Transverse colon (tissue), 4 donors: ENCODE measurements at places on chromosomes 3 and 15. TPM values are rescaled to one million over a fixed set of nuclear protein-coding genes. Genes with fewer than 3 reads are reported as not detected.
A peak's percentile ranks its signal among the peaks of the same experiment; 100 is the strongest.

Gene GPR149
- not detected for total RNA-seq

Gene FILIP1L
- total RNA-seq = 38.2 TPM

DNA sequence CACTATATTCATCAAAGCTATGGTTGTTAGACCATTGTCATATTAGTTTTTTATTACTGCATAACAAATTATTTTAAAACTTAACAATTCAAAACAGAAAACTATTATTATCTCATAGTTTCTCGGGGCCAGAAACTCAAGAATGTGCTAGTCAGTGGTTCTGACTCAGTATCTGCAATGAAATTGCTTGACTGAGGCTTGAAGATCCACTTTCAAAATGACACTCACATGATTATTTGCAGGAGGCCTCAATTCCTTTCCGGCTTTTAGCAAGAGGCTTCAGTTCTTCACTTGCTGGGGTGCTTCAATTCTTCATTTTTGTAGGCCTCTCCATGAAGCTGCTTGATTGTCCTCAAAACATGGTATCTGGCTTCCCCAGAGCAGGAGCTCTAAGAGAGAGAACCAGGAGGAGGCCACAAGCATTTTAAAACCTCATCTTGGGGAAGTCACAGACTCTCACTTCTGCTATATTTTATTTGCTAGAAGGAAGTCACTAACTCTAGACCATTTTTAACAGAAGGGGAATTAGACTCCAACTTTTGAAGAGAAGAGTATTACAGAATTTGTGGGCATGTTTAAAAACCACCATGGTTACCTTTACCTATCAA lies 383.7 kb downstream of the MFSD1 start:
- no peaks in the 10 kb centered on the region for H3K4me1 ChIP-seq
- H3K27me3 ChIP-seq = no peaks in the 10 kb centered on the region
- H3K36me3 ChIP-seq = no peaks in the 10 kb centered on the region
- DNase-seq = no peak
- H3K27ac ChIP-seq = no peak overlapping the region
- no peak overlapping the region for H3K4me3 ChIP-seq

DNA sequence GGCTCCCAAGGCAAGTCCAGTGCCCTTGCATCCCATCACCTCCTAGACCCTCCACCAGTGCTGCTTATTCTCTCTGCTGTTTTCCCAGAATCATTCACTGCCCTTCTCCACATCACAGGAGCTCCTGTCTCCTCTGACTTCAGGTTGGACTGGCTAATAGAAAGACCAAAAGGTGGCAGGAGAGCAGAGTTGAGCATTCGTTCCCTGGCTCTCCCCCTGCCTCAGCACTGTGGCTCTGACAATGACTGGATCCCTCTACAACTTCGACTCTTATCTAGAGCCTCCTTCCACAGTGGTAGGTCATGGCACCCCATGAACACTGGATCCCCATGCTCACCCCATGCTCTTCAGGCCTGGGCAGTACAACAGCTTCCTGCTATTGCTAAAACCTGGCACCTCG lies 243.6 kb downstream of the LRRN1 start:
- no peaks in the 10 kb centered on the region for H3K4me1 ChIP-seq
- no peak for DNase-seq
- H3K27ac ChIP-seq = no peak overlapping the region

DNA sequence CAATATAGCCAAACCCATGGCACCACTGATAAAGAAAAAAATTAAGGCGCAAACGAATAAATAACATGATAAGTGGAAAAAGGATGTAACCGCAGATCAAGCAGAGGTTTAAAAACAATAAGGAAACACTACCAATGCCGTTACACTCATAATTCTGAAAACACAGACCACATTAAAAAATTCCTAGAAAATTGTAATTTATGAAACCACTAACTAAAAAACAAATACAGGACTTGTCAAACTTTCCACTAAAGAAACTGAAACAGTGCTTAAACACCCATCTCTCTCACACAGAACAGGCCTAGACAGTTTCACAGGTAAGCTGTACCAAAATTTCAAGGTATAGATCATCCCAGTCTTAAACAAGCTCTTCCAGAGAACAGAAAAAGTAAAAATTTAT lies 28.4 kb downstream of the PCSK6 start:
- H3K27me3 ChIP-seq = no peaks in the 10 kb centered on the region
- H3K4me1 ChIP-seq = peaks cover 5% of the 10 kb centered on the region
- H3K27ac ChIP-seq = no peak overlapping the region
- no peak for DNase-seq

DNA sequence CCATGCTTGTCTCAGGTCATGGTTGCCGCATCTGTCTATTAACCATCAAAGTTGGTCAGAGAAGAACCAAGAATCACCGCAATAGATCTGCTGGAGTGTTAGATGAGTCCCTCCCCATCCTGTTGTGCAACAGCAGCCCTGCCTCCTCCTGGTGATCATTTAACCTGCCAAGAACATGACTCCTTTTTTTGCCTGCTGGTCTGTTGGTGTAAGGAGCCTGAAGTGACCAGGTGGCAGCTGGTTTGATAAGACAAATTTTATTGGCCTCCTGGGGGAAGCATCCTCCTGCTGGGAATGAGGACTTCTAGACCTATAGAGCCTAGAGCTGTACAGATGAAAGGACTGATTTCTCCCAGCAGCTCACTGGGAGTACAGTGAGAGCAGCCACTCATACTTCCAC lies 43.5 kb upstream of the RAF1 start:
- DNase-seq = no peak
- H3K4me3 ChIP-seq = no peak overlapping the region
- no peaks in the 10 kb centered on the region for H3K36me3 ChIP-seq
- H3K27ac ChIP-seq = no peak overlapping the region

GRCh38 chr3:41102053-41102556 lies 97.2 kb upstream of the CTNNB1 start:
- DNase-seq = peak; percentile 24
- no peak overlapping the region for H3K27ac ChIP-seq
- H3K27me3 ChIP-seq = no peaks in the 10 kb centered on the region
- no peaks in the 10 kb centered on the region for H3K36me3 ChIP-seq

DNA sequence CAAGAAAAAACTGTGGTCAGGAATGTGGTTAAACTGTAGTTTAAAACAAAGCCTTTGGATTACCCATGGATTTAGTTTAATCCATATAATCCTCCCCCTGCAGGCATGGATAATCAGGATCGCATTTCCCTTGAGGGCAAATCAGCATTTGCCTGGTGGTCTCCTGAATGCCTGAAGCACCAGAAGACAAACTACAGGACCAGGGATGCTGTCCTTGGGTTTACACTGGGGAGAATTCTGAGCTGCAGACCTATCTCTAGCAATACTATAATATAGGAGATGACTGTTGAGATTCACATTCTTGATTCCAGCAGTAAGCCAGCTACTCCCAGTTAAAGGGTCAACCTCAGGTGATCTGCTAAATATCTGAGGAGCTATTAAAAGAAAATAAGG lies 10.6 kb downstream of the PIK3CB start:
- H3K4me3 ChIP-seq = no peak overlapping the region
- H3K27ac ChIP-seq = no peak overlapping the region
- no peak for DNase-seq
- H3K36me3 ChIP-seq = no peaks in the 10 kb centered on the region
- H3K4me1 ChIP-seq = no peaks in the 10 kb centered on the region
- no peaks in the 10 kb centered on the region for H3K27me3 ChIP-seq

DNA sequence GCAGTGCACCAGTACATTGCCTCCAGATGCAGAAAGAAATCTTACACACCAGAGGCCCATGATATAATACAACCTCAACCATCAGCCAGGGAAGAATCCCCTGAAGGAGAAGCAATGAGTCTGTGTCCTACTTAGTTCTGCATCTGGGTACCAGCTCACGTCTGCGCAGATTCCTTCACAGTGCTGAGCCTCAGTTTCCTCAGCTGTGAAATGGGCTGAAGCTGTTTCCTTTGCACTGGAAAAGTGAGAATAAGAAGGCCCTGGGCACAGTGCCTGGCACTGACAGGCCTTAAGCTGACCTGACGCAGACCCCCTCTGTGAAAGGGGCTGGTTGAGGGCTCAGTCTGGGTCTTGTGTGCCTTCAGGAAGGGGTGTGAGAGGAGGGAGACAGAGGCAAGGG lies 20.7 kb downstream of the ATP2B2 start:
- no peak for DNase-seq
- H3K36me3 ChIP-seq = no peaks in the 10 kb centered on the region
- no peaks in the 10 kb centered on the region for H3K4me1 ChIP-seq
- H3K27me3 ChIP-seq = no peaks in the 10 kb centered on the region
- H3K4me3 ChIP-seq = no peak overlapping the region

DNA sequence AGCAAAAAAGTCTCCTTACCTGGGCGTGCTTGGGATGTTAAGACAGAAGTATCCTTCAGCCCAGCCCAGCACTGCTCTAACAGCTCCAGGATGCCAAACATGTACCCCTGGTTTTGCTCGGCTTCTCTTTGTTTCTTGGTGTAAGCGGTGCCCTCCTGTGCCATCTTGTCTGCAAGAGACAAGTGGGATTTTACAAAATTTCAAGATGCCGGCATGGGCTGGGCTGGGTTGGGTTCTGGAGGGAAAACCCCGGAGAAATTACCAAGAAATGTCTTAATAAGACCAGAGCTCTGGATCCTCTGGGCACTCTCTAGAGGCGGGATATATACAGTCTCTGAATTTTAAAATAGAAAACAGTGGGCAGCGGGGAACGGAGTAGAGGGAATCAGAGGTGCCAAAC lies 4.6 kb upstream of the SOX14 start:
- DNase-seq = no peak
- H3K4me1 ChIP-seq = peaks cover 7% of the 10 kb centered on the region
- H3K27ac ChIP-seq = no peak overlapping the region
- H3K4me3 ChIP-seq = no peak overlapping the region
- H3K27me3 ChIP-seq = peaks cover 60% of the 10 kb centered on the region

DNA sequence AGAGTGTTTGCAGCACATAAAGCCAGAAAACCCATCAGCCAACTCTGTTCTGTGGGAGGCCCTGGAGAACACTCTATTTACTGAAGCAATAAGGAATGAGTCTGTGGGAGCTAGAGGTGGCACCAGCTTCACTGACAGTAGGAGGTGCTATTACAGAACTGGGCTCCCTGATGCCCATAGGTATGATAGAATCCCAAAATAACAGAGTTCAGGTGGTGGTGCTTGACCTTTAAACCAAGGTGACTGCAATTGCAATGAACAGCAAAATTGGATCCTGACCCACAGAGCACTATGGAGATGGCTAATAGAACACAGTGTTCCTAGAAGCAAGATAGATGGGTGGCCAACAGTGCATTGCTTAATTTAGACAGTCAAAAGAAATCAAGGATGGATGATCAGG lies 95.4 kb upstream of the RNU6-1 start:
- no peak for DNase-seq
- no peaks in the 10 kb centered on the region for H3K4me1 ChIP-seq
- no peaks in the 10 kb centered on the region for H3K27me3 ChIP-seq
- no peak overlapping the region for H3K4me3 ChIP-seq
- no peaks in the 10 kb centered on the region for H3K36me3 ChIP-seq
- no peak overlapping the region for H3K27ac ChIP-seq

- no peak overlapping the region for H3K27ac ChIP-seq
- no peak for DNase-seq
- H3K27me3 ChIP-seq = no peaks in the 10 kb centered on the region
- no peaks in the 10 kb centered on the region for H3K36me3 ChIP-seq
Observed at GRCh38 chr3:98903705-98904481, 2.4 kb upstream of the DCBLD2 start.

GRCh38 chr15:27260523-27260922 lies 289.5 kb downstream of the GABRG3 start:
- H3K4me3 ChIP-seq = no peak overlapping the region
- no peaks in the 10 kb centered on the region for H3K27me3 ChIP-seq
- H3K36me3 ChIP-seq = no peaks in the 10 kb centered on the region
- no peak overlapping the region for H3K27ac ChIP-seq
- no peak for DNase-seq

DNA sequence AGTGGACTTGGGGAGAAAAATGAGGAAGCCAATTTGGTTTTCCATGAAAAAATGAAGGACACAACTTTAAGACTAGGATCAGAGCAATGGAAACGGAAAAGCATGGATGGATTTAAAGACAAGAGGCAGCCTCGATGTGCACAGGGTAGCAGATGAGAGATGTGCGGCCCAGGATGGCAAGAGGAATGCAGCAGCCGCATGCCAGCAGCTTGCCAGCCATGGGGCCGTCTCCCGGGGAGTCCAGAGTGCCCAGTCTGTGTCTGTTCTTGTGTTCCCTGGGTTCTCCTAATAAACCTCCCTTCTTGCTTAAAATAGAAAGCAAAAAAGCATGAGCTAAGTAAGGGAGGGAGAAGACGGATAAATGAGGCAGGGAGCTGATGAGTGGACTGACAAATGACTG lies 68.0 kb upstream of the IQSEC1 start:
- no peak overlapping the region for H3K4me3 ChIP-seq
- H3K4me1 ChIP-seq = no peaks in the 10 kb centered on the region
- H3K27me3 ChIP-seq = no peaks in the 10 kb centered on the region
- DNase-seq = no peak

DNA sequence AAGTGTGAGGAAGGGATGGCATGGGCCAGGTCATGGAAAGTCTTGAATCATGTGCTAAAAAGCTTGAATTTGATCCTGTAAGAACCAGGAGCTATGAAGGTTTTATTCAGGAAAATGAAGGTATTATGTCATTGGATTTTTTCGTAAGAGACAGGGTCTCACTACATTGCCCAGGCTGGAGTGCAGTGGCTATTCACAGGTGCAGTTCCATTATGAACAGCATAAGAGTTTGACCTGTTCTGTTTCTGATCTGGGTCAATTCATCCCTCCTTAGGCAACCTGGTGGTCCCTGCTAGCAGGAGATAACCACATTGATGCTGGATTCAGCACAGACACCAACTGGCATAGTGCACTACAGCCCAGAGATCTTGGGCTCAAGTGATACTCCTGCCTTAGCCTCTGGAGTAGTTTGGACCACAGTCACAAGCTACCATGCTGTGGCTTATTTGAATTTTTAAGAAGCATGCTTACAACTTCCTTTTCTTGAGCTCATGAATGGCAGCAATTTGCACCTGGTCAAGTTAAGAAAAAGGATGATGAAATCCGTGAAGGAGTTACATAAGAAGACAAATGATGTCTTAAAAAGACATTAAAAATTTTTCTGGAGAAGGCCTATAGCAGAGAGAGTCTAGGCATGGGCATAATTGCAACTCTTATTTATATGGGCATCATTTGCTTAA lies 79.1 kb downstream of the CADPS start:
- no peaks in the 10 kb centered on the region for H3K36me3 ChIP-seq
- H3K27ac ChIP-seq = no peak overlapping the region
- H3K4me3 ChIP-seq = no peak overlapping the region
- H3K4me1 ChIP-seq = peaks cover 6% of the 10 kb centered on the region

GRCh38 chr3:98902351-98902740 lies 851 bp upstream of the DCBLD2 start:
- peak overlapping the region; percentile 96 for H3K27ac ChIP-seq
- peaks cover 6% of the 10 kb centered on the region for H3K4me1 ChIP-seq

GRCh38 chr3:56980243-56980642 lies 80.2 kb upstream of the SPATA12 start:
- no peaks in the 10 kb centered on the region for H3K36me3 ChIP-seq
- H3K27ac ChIP-seq = no peak overlapping the region
- peaks cover 3% of the 10 kb centered on the region for H3K4me1 ChIP-seq
